ENCODE measurements at places on chromosomes 1 and 21.
A peak's percentile ranks its signal among the peaks of the same experiment; 100 is the strongest.

DNA sequence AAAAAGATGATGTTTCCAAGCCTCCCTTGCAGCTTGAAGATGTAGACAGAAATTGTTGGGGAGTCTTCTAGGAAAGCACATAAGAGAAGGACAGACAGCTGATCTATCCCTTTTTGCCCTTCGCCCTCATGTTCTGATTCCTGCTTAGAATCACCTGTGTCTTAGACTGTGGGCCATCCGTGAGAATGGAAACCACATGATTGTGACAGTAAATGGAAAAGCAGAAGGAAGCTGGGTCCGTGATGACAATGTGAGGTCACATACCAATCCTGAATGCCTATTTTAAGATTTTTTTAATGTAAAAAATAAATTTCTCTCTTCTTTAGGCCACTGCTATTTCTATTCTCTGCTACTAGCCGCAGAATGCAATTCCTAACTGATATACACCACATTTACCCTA lies 67.7 kb upstream of the C1orf87 start:
- no peak for DNase-seq

GRCh38 chr1:41664861-41665640 lies 180.6 kb upstream of the EDN2 start:
- DNase-seq: no peak

DNA sequence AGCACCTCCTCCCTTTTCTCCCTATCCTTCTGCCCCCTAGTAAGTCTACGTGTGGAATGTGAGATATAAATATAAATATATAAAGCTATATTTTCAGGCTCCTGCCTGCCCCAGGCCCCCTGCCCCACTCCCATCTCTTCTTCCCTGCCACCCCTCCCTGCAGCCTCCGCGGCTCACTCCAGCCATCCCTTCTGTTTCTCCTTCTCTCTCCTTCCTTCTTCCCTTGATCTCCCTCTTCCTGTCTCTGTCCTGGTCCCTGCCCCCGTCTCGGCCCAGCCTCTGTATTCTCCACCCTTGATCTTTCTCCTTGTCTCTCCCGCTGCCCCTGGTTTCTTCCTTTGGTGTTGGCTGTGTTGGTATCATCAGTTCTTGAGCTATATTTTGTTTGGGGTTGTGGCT lies 23.2 kb downstream of the DMBX1 start:
- no peak for DNase-seq

DNA sequence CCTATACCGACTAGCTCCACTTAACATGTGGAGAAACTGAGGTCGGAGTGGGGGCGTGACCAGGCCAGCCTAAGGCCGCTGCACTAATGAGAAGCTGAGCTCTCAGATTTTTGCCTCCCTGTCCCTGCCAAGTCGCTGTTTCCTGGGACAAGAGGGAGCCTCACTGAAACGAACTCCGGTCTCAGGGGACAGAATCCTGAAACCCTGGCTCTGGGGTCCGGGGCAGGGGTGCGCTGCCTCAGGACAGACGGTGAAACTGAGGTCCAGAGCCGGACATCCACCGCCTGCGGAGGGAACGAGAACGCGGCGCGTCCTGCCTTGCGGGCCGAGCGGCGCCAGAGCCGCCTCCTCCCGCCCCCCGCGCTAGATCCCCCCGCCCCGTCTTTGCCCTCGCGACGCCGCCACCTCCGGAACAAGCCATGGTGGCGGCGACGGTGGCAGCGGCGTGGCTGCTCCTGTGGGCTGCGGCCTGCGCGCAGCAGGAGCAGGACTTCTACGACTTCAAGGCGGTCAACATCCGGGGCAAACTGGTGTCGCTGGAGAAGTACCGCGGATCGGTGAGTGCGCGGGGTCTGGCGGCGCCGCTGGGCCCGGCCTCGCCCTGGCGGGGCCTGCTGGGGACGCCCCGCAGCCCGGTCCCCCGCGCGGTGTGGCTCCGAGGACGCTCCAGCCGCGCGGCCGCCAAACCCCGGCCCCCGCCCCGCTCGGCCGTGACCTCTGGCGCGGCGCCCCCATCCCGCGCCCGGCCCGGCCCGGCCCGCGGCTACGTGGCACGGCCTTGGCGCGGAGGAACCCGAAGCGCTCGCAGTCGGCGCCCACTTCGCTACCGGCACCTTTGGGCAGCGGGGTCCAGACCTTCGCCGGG lies at the start of gene GPX7:
Gene GPX7, plus strand, starts transcription at position 381 of the 865 bp plus-strand sequence. Its CDS starts 39 bp downstream, at position 420.
- DNase-seq: peak; percentile 47

GRCh38 chr21:17359781-17360180 lies 153.1 kb upstream of the CXADR start:
- no peak for DNase-seq

GRCh38 chr1:226656601-226657277 lies 82.3 kb downstream of the ITPKB start:
- no peak for DNase-seq

DNA sequence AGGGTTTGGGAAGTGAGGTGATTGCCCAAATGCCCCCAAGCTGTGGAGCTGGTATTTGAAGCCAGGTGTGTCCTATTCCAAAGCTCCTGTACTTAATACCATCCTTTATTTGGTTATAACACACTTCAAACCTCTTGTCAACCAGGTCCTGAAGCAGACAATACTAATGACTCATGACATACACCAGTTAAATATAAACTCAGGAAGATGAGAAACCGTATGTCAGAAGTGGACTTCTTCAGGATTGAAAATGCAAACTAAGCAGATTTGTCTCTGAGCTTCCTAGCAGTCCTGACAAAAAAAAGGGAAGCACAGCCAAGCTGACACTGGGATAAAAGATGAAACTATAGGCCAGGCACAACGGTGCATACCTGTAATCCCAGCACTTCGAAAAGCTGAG lies 70.6 kb downstream of the ALPL start:
- DNase-seq: no peak

- no peak for DNase-seq
Observed at GRCh38 chr1:61472876-61473275, 252.1 kb downstream of the TM2D1 start.

GRCh38 chr1:18145851-18146618 lies 38.4 kb downstream of the IGSF21 start:
- DNase-seq: no peak

- DNase-seq: peak; percentile 55
Observed at GRCh38 chr1:51421964-51422363, 91.6 kb upstream of the TTC39A start.

GRCh38 chr1:215517441-215517891 lies 49.6 kb upstream of the KCTD3 start:
- no peak for DNase-seq

- DNase-seq: no peak
Observed at GRCh38 chr1:29800522-29800956, 564.2 kb downstream of the PTPRU start.

DNA sequence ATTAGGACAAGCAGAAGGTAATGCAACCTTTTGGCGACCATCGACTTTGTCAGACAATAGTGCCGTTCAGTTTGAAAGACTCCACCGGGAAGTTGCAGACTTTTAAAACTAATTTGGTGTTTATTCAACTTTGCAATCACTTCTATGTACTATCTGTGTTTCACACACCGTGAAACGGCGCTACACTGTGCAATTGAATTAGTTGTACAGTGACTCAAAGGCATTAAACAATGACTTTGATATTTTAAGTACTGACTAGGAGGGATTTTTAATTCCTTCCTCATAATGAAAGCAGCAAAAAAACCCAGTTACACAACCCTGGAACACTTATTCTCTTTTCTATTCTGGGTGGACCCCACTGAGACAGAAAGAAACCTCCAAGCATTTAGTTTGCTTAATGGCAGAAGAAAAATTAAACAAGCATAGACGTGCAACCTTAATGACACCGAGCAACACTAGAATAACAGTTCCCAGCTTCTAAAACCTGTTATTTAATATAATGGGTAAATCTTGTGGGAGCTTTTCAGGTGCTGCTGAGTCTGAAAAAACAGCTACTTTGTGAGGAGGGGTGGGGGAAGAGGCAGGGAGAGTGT lies 176.8 kb downstream of the LMO4 start:
- no peak for DNase-seq

GRCh38 chr21:15688809-15689208 lies 41.0 kb upstream of the USP25 start:
- DNase-seq: no peak

- peak; percentile 39 for DNase-seq
Observed at GRCh38 chr1:150820730-150821512, 12.9 kb upstream of the CTSK start.

GRCh38 chr1:226603022-226603857 lies 54.7 kb downstream of the STUM start:
- DNase-seq: no peak

GRCh38 chr1:162695687-162696086 lies 63.4 kb downstream of the DDR2 start:
- DNase-seq: no peak

- no peak for DNase-seq
Observed at GRCh38 chr1:71638081-71638766, 557.4 kb upstream of the ZRANB2 start.

- DNase-seq: no peak
Observed at GRCh38 chr1:242426271-242426905, 98.1 kb downstream of the PLD5 start.

DNA sequence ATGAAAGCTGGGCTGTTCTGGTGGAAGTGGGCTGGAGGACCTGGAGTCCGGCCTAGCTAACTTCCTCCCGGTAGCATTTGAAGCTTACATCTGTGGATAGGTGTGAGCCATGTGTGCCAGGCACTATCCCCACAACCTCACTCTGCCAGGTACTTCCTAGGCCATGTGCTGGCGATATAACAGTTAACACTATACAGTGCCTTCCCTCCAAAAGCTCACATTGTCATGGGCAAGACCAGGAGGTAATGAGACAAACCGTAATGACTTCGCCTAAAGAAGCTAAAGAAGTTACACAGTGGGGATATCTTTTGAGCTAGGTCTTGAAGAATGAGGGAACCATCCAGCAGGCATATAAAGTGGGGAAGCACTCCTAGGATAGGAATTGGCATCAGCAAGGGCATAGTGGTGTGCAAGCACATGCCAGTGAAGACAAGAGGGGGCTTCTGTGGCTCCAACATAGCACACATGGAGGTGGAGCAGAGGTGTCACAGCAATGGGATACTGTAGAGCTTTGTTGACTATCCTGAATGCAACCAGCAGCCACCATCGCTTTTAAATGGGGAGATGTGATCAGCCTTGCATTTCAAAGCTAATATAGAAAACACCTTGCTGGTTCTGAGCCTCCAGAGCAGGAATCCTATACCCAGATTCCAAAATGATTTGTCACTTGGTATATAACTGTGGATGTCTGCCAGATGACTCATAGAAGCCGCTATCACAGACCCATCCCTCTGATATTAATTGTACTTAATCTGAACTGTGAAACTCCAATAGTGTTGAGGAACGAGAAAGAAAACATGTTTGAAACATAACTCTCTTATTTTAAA lies 466.3 kb downstream of the LMO4 start:
- no peak for DNase-seq

DNA sequence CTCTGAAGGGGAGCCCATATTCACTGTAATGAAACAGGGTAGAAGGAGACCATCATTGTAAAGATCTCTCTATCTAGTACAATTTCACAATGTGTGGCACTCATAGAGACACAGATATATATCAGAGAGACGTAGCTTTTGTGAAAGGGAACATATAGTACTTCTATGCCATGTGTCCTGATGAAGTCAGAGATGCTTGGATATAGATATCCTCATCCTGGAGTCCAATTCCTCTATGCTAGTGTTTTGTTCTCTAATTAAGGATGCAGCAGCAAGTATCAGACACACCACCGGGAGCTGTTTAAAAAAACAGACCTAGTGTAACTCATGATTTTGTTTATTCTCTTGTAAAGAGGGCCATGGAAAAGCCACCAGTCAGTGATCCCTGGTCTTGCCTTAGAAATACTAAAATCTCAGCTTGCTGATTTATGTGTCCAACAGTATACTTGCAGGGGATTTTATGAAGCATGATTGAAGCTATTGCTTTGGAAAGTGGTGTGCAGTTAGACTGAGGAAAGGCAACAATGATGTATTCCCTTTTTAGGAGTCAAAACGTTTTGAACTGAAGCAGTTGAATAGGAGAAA lies 2.5 kb downstream of the NCAM2 start:
- no peak for DNase-seq

- no peak for DNase-seq
Observed at GRCh38 chr21:22062472-22063139, 1064.4 kb downstream of the NCAM2 start.

DNA sequence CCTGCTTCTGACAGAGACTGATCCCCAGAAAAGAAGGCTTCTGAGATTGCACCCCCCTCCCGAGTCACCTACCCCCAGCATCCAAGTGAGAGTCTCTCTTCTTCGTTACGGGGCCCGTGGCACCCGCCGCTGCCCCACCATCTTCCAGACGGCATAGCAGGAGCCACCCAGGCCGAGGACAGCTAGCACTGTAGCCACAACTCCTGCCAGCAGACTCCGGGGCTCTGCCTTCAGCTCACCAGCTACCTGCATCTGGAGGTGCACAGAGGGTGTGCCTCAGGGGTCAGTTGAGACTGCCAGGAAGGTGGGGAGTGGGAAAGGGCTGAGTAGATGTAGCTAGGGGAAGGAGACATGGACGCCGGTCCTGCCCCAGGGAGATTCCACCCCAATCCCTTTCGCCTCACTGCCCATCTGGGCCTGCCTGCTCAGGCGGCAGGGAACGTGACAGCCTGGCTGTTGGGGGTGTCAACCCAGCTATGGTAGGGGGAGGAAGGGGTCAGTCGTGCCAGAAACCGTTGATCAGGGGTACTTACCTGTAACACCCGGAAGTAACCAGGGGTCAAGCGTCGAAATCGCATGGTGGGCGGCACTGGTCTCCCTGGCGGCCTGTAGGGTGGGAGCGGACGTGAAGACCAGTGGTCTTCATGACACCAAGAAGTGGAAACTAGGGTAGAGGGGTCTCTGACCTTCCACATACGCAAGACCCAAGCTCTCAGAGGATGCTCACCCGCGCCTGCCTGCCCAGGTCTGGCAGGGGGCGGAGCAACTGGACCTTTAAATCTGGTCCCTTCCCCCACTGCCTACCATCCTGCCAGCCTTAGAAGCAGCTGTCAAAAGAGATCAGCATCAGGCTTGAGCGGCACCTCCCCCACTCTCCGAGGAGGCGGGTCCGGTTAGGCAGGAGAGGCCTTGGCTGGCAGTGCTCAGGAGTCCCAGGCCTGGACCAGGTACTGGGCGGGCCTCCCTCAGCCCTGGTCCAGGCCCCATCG lies at the start of gene ZNF593OS:
Gene ZNF593OS, minus strand, starts transcription at position 749 of the 989 bp plus-strand sequence. Its CDS starts 171 bp downstream, at position 578.
- no peak for DNase-seq

Measured in erythroblast (primary cell).